Daoy (cell line): ENCODE measurements at places on chromosomes 5 and 9.
A peak's percentile ranks its signal among the peaks of the same experiment; 100 is the strongest.

DNA sequence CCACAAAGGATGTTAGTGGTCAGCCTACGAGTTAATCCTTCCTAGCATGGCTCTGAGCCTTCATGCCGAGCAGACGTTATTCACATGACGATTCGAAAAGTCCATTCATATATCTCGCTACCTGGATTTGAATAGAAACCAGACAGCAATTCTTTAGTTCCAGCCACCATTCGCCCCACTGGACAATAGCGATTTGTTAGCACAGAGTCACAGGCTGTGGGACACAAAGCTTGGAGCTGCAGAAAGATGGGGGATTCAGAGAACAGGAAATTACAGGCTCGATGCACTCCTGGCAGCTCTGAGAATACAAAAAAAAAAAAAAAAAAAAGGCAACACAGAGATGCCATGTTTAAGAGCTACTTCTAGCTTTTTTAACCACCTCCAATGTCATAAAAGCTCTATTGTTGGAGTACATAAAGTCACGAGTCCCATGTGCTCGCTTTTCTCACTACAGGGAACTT, 110.7 kb downstream of the NR6A1 start:
- peak; percentile 86 for DNase-seq

DNA sequence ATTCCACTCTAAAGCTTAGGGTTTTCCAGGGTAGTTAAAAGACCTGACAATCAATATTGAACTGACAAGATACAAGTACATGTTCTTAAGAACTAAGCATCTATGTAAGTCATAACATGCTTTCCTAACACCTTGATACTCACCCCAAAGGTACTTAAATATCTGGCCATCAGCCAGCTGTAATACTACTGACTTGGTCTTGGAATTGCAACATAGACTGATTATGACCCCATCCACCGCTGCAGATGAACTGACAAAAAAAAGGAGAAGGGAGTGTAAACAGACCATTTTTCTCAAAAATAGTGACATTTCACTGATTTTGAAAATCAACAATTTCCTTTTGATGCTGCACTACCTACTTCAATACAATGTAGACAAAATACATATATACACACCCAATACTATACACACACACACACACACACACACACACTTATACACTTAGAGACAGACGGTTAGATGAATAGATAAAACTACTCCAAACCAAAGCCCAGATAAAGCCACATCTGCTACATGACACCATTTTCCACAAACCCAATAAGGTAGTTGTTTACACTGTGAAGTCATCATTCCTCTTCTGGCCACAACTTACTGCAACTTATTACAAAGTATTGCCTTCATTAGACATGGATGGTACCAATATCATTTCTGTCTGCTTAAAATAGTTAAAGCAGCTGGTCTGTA, 30.4 kb downstream of the ELP1 start:
- DNase-seq = no peak

- DNase-seq = no peak
Measured at GRCh38 chr5:116487045-116487444, 87.6 kb downstream of the SEMA6A start.

- DNase-seq = no peak
Measured at GRCh38 chr5:173453167-173453566, 125.0 kb upstream of the STC2 start.

- DNase-seq = no peak
Measured at GRCh38 chr9:87798261-87798833, 72.4 kb downstream of the CTSL start.

GRCh38 chr5:39040875-39041274, 33.3 kb downstream of the RICTOR start:
- DNase-seq = no peak

DNA sequence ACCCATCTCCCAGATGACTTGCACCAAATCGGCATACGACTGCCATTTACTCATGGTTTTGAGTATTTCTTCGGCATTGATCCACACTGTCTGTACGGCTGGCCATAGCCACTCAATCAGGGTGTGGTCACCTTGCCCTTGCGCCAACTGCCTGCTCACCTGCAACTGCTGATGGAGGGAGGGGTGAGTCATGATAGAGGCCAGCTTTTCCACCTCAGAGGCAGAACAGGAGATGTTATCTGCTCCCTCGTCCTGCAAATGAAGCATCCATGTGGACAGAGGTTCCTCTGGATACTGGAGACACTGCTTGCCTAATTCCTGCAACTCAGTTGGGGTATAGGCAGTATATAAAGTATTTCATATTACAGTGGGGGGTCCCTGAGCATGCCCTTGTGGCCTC, 85.6 kb upstream of the ATP10B start:
- no peak for DNase-seq

DNA sequence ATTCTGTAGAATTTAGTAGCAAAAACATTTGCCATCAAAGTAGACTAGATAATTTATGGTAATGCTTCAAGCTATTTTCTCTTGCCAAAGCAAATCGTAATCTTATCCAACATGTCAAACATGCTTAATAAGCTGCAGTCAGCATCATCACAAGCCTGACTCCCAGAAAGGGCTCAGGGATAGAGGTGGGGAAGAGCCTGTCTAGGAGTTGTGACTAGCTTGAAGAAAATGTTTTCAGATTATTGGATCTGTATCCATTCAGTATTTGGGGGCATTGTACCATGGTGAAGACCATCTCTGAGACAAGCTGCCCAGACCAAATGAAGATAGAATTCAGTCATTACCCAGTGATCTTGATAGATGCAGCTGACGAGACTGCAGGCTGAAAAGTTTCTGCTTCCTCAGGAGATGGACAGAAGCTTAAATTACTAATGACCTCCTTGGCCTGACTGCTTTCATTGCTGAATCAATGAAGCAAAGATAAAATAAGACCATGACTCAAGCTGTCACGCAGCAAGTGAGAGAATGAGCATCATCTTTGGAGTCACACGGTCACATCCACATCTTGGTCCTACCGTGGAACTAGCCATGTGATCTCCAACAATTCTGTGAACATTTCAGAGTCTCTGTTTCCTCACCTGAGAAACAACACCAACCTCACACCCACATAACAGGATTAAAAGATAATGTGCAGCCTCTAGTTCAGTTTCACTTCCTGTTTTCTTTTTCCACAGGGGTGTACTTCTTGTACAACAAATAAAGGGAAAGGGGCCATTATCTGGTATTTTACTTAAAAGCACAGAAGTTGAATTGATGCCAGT, 9.4 kb downstream of the ERAP2 start:
- no peak for DNase-seq

- DNase-seq = no peak
Measured at GRCh38 chr9:82327641-82328040, 339.1 kb downstream of the SPATA31D1 start.
